ENCODE measurements at places on chromosomes 4 and X.

GRCh38 chr4:176036585-176037205 lies 28.9 kb upstream of the WDR17 start:
- DNase-seq = no peak

DNA sequence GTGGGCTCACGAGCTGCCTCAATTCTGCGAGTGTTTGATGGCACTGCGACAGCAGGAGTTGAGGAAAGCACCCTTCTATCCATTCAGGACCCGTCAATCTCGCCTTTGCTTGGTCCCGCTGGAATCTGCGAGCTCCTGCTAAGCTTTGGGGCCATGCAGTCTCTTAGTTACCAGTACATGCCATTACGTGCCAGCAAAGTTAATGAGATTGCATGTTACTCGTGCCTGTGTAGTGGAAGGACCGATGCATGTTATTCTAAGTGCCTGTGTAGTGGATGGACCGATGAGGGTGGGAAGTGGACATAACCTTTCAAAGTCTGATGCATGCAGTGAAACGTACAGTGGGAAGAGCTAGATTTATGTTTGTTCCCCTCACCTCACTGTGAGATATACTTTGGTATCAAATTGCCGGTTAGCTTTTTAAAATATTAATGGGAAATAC lies 569 bp downstream of the RPS3A start:
- DNase-seq = no peak

DNA sequence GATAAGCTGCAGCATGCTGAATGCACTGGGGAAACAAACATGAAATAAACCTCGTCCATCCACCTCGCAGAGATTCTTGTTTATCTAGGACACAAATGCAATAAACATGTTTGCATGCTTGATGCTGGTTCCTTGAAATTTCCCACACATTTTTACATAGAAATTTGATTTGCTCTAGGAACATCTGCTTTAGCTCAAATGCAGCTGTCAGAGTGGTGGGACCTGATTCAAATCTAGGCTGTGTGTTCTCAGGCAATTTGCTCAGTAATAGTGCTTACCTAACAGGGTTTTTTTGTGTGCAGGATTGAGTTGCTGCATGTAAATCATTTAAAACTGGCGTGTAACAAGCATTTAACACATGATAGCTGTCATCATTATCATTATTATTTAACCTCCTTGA lies 293.1 kb downstream of the QDPR start:
- DNase-seq = no peak

DNA sequence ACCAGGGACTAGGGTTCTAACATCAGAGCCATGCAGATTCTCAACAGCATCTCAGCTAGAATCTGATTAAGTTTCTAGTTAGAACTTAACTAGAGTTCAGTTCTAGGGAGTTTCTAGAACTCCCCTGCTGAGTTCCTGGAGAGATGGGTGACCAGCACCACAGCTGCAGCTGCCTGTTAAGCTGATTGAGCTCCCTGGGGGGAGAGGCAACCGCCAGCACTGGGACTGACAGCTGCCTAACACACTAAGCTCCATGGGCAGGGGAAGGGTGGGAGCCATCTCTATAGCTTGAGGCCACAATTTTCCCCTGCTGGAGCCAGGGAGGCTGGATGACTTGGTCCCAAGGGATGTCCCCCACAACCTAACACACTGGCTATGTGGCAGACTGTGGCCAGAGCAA lies 84.2 kb downstream of the CHIC1 start:
- DNase-seq = no peak

GRCh38 chr4:54930226-54930625 lies 195.2 kb downstream of the KDR start:
- DNase-seq = no peak

DNA sequence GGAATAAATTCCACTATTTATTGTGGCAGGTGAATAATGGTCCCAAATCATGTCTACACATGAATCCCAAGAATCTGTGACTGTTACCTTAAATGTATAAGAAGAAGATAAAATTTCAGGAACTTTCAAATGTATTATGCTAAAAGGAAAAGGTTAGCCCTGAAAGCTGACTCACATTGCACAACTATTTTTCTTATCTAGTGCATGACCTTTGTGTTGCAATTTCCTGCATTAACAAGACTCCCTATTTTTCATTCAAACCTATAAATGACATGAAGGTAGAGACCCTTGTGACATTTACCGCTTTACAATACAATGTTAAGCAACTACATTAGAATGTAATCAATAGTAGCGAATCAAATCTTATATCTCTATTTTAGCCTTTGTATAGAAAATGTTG lies 36.7 kb downstream of the UBQLN2 start:
- no peak for DNase-seq

- no peak for DNase-seq
These were observed 248.1 kb upstream of the PPARGC1A start for GRCh38 chr4:24137671-24138601.

- no peak for DNase-seq
These were observed 154.8 kb upstream of the ZFP42 start for GRCh38 chr4:187840814-187841213.

- no peak for DNase-seq
These were observed 50.4 kb downstream of the MGARP start for GRCh38 chr4:139229534-139230039.

DNA sequence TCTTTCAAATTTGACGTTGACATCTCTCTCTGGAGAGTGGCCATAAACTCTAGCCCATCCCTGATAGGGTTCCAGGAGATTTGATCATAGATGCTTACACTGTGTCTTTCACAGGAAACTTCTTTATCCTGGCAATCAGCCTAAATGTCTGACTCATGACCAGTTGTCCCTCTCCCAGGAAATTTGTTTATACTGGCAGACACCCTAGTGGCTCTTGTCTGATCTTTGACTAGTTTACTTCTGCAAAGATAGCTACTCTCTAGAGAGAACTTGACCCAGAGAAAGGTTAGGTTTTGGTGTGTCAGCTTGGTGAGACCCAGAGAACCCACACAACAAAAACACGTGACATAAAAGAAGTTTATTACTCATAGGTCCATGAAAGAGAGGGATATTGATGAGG lies 509.8 kb downstream of the CENPC start:
- no peak for DNase-seq

DNA sequence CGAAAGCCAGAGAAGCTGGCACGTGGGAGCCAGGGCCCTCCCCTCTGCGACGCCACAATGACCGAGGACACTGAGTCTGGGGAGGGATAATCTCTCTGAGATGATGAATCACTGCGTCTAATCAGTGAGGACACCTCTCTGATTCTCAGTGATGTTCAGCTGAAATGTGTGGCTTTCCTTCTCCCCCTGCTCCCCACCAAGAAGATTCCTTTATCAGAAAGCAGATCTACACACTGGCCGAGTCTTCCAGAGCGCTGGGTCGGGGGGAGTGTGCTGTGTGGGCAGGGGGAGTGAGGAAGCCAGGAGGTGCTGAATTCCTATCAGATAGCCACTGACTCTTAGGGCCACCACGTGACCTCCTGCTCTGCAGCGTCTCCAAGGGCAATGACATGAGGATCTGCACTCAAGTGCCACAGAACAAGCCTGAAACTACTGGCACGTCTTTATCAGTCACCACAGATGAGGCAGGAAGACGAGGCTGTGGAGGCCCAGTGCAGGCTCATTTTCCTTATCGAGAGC lies 89.2 kb downstream of the GATB start:
- DNase-seq = no peak

GRCh38 chr4:836003-836511 lies 10.1 kb upstream of the CPLX1 start:
- no peak for DNase-seq

DNA sequence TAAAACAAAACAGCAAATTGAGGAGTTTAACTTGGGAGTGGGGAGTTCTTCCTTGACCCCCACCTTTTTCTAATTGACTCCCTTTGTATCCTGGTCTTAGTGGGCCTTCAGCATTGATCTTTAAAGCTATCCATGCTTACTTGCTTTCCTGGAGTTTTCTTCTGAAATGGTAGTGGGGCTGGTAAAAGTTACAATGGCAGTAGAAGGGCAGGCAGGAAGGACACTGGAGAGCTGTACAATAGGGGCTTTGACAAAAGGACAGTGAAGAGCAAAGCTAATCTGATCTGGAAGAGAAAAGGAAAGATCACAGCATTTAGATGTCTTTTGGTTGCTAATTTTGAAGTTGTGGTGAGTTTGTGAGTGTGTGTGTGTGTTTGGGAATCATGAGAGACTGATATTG lies 111.5 kb downstream of the MID1 start:
- no peak for DNase-seq

DNA sequence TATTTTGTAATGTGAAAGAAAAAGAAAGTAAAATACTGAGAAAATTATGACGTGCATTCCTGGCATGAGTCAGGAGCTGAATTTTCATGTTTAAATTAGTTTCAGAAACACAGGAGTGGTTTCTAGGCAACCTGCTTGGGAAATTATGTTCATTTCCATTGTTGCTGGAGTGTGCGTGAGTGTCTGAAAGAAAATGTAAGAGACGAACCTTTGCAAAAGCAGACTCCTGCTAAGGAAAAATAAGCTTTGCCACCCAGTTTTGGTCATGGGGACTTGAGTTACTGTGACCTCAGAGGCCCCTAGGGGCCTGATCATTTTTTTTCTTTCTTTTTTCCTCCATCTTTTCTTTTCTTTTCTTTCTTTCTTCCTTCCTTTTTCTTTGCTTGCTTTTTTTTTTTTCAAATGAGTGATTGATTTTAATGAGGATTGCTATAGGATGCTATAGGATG lies 18.8 kb upstream of the CHRNA9 start:
- peak; percentile 67 for DNase-seq

- no peak for DNase-seq
These were observed 3.8 kb downstream of the MAEA start for GRCh38 chr4:1293531-1293941.

GRCh38 chrX:49932791-49933190 lies 10.4 kb downstream of the CLCN5 start:
- no peak for DNase-seq

GRCh38 chr4:52202251-52202779 lies 151.2 kb downstream of the SPATA18 start:
- DNase-seq = no peak

GRCh38 chr4:99965674-99966350 lies 15.7 kb upstream of the H2AZ1 start:
- DNase-seq = no peak

- no peak for DNase-seq
These were observed 113.0 kb downstream of the AMELX start for GRCh38 chrX:11406109-11406765.

DNA sequence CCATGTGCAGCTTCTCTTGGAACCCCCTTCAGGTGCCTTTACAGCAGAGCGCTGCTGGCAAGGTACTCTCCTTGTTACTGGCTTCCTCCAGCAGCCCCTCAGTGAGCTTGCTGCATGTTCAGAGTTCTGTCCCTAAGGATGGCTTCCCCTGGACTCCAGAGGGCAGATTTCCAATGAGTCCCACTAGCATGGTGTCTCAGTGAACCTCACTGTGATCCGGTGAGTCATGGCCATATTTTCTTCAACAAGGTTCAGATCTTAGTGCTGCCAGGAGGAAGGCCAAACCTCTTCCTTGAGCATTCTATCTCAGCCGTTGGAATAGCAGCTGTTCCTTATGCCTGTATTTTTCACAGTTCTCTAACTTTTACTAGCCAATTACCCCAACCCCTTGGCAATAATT lies 98.8 kb downstream of the CASK start:
- DNase-seq = no peak

DNA sequence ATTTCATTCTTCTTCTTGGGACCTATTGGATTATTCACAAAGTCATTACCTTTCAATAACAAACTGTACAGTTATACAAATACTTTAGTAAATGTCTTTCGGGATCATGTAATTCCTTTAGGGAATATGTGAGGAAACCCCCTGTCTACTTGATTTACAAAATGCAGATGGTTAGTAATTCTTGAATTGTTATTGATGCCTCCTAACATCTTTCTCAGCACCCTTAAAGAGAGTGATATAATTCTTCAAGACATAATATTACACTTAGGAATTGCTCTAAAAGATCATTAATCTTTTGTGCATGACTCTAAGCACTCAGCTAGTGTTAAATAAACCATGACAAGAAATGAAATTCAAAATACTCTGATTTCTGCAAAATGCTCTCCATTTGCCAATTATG lies 988.1 kb upstream of the HS3ST1 start:
- no peak for DNase-seq

GRCh38 chrX:49876750-49877149 lies 2.5 kb upstream of the USP27X start:
- DNase-seq = no peak

GRCh38 chrX:2696698-2697215 lies 5.7 kb downstream of the CD99 start:
- DNase-seq = peak; percentile 83

DNA sequence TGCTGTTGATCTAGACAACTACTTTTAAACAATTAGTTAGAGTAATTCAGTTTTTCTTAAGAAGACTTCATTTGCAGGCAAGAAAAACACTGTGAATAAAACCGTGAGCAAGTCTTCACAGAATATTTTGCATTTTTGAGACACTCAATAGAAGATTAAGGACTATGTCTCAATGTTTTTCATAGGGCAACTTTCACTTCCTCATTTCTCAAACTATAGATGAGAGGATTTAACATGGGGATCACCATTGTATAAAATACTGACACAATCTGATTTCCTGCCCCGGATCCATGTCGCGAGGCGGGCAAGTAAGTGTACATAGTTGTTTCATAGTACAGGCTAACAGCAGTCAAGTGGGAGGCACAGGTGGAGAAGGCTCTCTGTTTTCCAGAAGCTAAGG lies 108.8 kb upstream of the IGSF1 start:
- DNase-seq = no peak

DNA sequence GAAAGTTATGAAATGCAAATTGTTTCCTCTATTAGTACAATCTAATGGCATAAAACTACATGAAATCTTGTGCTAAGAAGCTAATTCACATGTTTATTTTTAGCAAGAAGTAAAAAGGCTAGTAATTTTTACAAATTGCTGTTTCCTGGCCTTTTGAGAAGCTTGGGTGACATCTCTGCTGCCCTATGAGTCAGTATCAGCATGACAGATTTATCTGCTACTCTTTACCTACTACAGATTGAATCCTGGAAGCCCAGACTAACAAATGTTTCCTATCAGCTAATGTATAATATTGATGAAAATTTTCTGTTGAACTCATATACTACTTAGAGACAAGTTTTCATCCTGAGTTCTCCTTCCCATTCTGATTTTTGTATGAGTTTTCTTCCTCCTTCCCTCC lies 232.4 kb downstream of the DCTD start:
- no peak for DNase-seq

GRCh38 chrX:120517936-120518335 lies 42.8 kb downstream of the CUL4B start:
- DNase-seq = no peak

GRCh38 chr4:141081921-141082395 lies 51.3 kb downstream of the RNF150 start:
- DNase-seq = no peak

GRCh38 chr4:53221832-53222480 lies 143.9 kb downstream of the SCFD2 start:
- no peak for DNase-seq

- no peak for DNase-seq
These were observed 131.9 kb downstream of the ANXA5 start for GRCh38 chr4:121564840-121565375.

- no peak for DNase-seq
These were observed 385.2 kb downstream of the BMPR1B start for GRCh38 chr4:95142932-95143331.

DNA sequence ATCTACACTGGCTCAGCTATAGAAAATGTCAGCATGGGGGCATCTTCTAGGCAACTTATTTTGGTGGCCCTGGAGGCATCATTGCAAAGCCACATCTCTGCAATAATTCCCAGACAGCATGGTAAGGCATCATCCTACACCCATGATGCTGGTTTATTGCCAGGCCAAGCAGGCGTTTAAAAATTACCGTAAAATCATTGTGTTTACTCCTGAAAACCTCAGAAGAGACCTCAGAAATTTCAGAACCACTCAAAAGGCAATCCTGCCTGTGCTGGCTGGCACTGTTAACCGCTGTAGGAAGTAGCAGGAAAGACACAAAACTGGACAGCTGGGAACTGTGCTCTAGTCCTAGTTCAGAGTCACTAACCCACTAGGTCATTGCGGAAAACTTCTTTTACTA lies 63.2 kb downstream of the MID1 start:
- DNase-seq = no peak
